AG08395 (cell line): ENCODE measurements at places on chromosomes 11 and 22.

GRCh38 chr11:1044160-1044559 is 7.6 kb upstream of the MUC6 start:
- no peak for DNase-seq

GRCh38 chr22:50323900-50324299 is 2.9 kb downstream of the DENND6B start:
- no peak for DNase-seq

GRCh38 chr11:114401311-114401710 is 845 bp downstream of the RBM7 start:
- no peak for DNase-seq

DNA sequence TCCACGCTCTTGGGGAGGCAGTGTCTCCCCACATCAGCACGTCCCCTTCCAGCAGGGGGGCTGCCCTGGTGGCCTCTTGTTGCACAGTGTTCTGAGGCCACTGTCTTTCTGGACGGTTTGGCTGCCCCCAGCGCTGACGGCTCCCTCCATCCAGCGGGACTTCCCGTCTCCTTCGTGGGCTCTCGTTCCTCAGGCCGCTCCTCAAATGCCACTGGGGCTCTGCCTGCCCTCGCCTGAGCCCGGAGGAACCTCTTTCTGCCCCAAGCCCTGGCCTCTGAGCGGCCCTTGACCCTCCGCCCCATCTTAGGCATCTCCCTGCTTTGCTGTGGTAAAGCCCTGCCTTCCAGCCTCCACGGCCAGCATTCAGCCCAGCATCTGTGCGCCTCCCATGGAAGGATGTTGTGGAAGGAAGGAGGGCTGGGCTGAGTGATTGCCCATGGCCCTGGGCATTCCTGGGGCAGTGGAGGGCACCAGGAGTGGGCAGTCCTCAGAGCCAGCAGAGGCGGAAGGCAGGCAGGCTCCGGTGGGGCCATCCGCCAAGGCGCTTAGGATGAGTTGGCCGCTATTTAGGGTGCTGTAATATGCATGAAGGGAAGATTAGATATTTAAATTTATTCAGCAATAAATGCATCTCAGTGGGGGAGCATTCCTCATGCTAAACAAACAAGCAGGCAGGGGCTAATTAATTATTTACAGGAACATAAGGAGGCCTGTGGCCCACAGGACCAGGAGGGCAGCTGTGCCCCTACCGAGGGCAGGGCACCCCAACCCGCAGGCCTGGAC is 17.8 kb downstream of the OTUB1 start:
- DNase-seq, result no peak

- peak; percentile 56 for DNase-seq
Measured at GRCh38 chr11:120229451-120230424, 10.2 kb upstream of the POU2F3 start.

DNA sequence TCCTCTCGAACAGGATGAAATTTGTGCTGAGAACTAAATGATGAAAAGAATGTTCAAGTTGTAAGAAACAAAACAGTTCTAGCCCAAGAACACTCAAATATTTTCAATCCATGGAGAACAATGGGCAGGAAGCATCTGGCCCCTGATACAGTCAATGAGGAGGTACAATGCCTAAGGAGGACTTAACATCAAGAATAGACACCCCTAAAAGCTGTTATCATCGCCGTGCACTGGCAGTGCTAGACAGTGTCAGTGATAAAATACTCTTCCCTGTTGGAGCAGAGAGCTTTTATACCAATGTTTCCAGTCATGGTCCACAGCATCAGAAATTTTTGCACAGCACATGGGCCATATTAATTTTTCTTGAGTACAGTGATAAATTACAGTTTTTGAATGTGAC is 20.2 kb upstream of the VSTM5 start:
- no peak for DNase-seq

DNA sequence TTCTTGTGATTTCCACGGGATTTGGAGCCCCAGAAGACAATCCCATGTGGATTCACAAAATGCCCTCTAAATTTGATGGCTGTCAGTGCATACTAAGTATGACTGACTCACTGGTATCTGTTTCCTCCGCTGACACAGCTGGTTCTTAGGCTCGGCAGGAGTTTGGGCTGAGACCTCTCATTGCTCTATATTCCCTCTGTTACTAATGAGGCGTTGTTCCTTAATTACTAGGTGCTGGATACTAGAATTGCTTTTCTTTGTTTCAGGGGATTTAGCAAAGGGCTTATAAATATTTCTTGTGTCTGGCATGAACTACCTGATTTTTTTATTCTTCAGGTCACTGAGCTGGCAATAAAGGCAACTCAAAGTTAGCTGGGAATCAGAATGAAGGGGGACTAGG is 53.2 kb upstream of the EHF start:
- no peak for DNase-seq

- DNase-seq, result no peak
Measured at GRCh38 chr11:16311831-16312230, 44.5 kb downstream of the SOX6 start.

DNA sequence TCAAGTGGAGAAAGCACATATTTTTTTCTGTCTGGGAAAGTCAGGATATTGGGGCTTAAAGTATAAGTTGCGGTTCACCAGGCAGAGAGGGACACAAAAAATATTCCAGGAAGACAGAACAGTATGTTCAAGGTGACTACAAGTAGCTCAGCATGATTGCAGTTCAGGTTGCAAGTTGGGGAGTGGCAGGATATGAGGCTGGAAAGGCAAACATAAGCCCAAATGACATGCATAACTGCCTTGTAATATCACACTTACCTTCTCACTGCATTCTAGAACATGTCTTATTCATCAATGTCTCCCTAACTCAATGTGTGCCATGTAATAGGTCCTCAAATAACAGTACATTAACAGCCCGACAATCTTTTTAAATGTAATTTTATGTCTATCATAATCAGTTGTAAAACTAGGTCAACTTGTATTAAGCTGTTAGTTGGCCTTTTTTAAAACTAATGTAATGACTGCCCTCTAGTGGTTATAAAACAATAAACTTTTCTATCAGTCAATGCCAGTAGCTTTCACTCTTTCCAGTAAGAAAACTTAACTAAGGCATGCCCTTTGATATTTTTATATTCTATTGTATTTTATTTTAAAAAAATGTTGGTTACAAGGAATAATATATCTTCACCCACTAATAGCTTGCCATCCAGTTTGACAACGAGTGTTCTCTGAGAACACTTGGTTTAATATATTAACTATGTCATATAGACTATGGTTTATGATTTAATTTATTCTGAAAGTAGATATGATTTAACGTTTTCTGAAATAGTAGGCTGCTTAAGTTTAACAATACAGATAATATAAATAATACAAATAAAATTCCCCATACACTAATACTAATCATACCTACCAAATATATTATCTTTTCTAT is 39.4 kb upstream of the CFAP300 start:
- peak; percentile 41 for DNase-seq

- no peak for DNase-seq
Measured at GRCh38 chr11:31160504-31161422, 208.8 kb downstream of the DCDC1 start.

GRCh38 chr11:68724293-68724692 is 27.0 kb downstream of the TESMIN start:
- DNase-seq, result no peak

DNA sequence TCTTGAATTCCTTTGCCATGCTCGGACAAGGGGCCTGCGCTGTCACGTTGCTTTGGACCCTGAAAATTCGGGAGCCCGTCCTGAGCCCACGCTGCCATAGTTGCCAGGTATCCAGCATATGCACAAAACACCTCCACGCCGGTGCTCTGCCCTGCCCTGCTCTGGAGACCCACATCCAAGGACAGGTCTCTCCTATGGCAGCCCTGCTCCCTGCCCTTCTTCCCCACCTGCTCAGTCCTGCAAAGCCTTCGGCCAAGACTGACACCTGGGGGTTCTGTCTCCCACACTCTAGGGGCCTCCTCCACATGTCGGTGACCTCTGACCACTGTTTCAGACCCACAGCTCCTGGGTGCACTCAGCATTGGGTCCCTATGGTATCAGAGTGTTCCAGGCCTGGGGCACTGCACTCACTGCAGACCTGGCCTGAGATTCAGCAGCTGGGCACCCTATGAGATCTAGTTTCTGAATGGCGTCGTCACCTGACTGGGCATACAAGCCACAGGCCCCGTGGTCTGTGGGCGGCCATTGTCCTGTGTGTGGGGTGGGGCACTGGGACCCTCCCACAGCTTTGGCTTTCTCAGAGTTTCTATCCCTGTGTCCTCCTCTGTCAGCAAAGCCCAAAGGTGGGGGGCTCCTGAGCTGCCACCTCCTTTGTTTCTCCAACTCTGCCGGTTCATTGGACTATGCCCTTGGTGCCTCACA is 2.0 kb upstream of the KRTAP5-6 start:
- DNase-seq, result no peak

GRCh38 chr22:49803737-49804375 is 23.8 kb downstream of the BRD1 start:
- no peak for DNase-seq

- no peak for DNase-seq
Measured at GRCh38 chr11:2548596-2548995, 103.8 kb downstream of the KCNQ1 start.

DNA sequence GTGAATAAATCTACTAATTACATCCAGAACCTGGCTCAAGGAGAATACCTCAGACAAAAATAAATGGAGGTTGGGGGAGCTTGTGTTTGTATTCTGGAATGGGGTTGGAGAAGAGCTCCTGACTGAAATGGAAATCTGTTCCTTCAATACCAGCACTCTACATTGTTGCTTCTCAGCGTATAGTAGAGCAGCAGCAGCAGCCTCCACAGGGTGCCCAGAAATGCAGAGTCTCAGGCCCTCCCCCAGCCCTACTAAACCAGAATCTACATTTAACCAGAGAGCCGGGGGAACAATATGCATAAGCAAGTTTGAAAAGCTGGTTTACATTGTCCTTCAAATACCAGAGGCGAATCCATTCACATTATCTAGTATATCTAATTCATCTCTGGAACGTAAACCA is 474.8 kb downstream of the NTM start:
- DNase-seq, result no peak

- DNase-seq, result no peak
Measured at GRCh38 chr11:126495281-126496220, 140.1 kb downstream of the ST3GAL4 start.

- no peak for DNase-seq
Measured at GRCh38 chr11:65834202-65834601, 439 bp downstream of the SNX32 start.

DNA sequence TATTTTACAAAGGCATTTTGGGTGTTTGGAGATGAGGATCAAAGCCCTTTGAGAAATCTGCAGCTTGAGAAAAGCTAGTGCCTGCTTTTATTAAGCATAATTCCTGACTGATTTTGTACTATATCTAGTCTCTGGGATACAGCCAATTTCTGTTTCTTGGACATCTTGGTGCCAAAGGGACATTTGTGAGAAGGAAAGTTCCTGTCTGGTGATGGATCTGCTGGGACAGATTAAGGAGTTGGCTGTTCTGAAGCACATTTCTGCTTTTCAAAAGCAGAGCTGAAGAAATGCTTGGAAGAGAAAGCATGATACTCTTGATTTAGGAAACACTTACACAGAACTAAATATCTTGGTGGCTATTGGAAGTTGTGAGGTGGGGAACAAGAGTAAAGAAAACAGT is 254.6 kb upstream of the CCDC90B start:
- DNase-seq, result no peak

GRCh38 chr11:86039094-86039493 is 29.8 kb downstream of the PICALM start:
- no peak for DNase-seq

GRCh38 chr11:56842814-56843794 is 94.6 kb upstream of the OR9G4 start:
- DNase-seq, result no peak

DNA sequence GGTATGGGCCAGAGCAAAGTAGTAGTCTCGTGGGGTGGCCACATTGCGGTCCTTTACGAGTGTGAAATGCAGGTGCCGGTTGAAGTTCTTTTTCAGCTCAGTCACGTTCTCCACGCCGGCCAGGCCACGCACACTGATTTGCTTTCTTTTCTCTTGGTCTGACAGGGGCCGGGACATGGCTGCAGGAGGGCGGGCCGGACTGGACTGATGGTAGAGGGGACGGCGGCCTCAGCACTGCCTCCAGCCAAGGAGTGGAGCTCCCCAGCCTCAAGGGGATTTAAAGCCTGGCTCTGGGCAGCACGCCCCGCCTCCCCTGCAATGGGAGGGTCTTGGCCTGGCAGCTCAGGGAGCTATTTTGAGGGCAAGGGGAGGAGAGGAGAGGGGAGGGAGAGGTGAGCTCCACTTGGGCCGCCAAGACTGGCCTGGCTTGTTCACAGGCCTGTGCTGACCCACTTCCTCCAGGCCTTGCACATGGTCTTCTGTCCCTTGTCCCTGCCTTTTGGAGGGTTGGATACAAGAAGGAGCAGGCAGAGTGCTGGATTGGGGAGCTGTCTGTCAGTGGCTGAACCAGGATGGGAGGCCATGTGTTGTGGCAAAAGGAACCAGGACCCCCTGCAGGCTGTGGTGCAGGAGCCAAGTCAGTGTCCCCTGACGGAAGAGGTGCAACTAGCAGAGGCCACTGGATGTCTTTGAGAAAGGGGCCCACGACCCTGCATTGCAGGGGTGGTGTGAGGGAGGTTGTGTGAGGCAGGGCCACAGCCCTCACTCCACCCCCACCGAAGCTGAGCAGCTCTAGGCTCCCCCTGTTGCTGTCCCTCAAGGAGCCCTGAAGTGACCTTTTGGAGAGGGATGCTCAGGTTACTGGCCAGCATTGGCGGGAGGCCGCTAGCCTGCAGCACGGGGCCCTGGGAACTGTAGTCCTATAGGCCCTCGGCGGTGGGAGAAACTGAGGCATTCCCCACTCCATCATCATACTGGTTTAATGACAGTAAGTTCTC is at the start of gene PYGM:
TSS of gene PYGM (minus strand) at position 253 of the 998 bp plus-strand sequence. CDS start at position 177, 76 bp downstream.
- DNase-seq, result no peak

DNA sequence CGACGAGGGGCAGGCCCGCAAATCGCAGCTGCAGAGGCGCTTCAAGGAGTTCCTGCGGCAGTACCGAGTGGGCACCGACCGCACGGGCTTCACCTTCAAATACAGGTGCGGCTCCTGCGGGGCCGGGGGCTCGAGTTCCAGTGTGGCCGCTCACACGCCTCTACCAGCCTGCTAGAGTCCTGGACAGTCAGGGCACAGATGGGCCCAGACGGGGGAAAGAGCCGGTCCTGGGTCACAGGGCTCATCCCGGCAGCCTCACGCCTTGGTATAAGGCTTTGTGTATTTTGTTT is 506 bp downstream of the MCM5 start:
- DNase-seq, result no peak
